ENCODE measurements at places on chromosomes 16 and 17.

DNA sequence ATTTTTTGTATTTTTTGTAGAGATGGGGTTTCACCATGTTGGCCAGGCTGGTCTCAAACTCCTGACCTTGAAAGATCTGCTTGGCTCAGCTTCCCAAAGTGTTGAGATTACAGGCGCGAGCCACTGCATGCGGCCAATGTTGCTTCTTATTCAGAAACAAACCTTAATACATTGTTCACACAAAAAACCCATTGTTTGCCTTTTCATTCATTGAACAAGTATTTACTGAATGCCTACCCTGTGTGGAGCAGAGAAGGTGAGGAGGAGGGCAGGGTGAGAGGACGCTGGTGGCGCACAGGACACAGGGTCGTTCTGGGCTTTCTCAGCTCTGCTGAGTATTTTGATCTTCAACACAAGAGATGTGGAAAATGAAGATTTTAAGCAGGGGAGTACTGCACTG, 8.0 kb upstream of the KRT23 start:
- DNase-seq: no peak

DNA sequence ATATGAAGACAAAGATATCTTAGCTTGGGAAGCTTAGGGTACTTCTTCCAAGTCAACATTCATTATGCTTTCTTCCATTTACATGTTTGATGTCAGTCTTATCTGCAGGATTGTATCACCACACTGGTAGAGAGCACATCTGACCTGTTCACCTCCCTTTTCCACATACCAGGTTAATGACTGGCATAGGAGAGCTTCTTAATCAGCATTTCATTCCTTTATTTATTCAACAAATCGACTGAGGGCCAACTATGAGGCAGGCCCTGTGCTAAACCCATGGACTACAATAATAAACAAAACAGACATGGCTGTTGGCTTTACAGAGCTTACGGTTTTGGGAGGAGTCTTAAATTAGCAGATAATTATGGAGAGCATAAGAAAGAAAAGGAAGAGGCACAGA, 378.1 kb upstream of the CDH11 start:
- no peak for DNase-seq

DNA sequence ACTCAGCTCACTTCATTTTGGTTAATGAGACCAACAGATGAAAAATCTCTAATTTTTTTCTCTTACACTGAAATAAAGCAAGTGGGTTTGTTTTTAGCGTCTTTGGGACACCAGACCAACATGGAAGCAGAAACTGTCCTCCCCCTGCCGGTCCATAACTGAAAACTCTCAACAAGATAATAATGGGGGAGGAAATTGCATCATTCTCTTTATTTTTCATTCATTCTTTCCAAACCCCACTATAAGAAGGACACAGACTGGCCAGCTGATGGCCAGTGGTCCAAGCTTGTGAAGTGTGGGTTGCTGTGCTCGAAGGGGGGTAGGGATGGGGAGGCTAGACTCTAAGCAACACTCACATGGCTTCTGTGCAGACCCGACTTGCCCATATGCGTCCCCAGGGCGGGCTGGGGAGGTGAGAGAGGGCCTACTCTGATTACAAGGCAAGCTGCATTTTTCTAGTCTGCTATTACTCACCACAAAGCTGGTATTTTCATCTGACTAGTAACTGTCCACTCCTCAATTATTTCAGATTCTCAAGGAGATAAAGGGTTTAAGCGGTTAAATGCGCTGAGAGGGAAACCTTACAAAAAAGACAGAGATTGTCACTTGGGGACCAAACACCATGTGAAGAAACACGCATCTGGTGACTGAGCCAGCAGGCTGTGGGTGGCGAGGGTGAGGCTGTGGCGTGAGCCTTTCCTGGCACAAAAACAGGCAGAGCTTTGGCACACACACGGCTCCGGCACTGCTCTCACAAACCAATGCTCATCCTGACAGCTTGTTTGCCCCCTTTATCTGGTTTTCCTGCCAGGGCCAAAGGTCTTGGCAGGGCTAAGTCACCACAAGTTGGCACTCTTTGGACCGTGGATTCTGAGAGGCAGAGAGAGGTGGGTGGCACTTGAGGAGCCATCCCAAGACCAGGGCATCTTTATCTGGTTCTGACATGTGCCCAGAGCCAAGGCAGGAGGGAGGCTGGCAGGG, 38.2 kb downstream of the MARF1 start:
- no peak for DNase-seq

DNA sequence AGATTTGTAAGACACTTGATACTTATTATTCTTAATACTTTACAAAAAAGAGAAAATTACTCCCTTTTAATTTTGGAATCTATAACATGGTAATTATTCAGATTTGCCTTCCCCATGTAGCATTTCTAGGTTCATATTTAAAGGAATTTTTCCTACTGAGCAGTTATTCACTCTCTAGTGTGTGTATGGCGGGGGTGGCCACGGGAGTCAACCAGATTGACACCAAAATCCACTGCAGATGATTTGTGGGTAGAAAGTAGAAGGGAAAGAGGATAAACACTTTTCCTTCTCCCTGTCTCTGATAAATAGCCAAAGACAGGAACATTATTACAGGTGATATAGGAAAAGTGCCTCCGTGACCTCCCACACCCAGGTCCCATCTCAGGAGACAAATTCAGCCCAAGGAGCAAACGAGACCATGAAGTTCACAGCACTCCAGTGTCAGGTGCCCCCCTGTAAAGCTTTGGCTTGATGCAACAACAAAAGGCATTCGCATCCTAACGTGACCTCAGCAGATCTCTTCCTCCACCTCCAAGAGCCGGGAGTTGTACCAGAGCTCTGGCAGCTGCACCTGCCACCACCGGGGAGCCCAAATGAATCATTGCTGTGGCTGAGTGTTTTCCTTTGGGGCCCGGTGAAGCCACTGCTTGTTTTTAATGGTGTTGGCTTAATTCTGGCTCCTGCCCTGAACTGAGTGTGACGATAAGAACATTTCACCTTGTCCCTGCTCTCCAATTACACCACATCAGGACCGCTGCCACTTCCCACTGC, 92.7 kb upstream of the NOL11 start:
- DNase-seq: no peak

- DNase-seq: no peak
Observed at GRCh38 chr16:48129926-48130325, 25.9 kb downstream of the ABCC12 start.

DNA sequence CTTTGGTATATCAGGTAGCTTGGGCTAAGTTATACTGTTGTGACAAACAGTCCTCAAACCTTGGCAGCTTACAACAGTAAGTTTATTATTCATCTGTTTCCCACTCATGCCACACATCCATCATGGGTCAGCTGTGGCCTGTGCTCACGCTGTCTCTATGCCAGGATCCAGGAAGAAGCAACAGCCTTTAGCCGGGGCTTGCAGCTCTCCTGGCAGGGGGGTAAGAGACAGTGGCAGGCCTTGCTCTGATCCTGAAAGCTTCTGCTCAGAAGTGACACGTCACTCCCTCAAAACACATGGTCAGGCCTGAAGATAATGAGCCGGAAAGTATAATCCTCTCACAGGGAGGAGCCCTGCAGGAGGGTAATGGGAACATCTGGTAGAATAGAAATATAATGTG, 377.6 kb downstream of the CPPED1 start:
- no peak for DNase-seq

GRCh38 chr17:20009052-20009301, 182 bp upstream of the SPECC1 start:
- no peak for DNase-seq

DNA sequence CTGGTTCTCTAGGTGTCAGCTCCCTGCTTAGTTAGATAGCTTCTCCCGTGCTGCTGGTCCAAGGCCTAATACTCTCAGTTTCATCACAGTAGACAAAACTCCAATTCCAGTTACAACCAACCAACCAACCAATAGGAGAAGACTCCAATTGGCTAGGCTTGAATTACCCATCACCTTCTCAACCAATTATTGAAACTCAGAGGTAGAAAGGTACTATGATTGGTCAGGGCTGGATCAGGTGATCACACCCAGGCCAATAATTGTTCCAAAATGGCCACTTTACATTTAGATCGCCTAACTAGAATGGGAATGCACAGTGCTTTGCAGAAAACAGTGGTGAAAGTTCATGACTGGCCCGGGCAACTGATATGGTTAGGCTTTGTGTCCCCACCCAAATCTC, 49.5 kb upstream of the CRHR1 start:
- DNase-seq: no peak

DNA sequence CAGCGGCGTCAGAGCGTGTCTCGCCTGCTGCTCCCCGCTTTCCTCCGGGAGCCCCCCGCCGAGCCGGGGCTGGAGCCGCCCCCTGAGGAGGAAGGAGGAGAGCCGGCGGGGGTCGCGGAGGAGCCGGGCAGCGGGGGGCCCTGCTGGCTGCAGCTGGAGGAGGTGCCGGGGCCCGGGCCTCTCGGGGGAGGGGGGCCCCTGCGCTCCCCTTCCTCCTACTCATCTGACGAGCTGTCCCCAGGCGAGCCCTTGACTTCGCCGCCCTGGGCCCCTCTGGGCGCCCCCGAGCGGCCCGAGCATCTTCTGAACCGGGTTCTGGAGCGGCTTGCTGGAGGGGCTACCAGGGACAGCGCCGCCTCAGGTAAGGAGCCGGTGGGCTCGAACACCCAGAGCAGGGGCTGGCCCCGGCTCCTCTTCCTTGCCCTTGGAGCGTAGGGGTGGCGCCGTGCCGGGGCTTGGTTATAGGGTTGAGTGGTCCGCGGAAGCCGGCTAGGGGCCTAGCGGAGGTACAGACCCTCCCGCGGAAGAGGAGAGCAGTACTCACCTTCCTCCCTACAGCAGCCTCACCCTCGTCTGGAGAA, 841 bp downstream of the RAPGEFL1 start:
- DNase-seq: no peak

DNA sequence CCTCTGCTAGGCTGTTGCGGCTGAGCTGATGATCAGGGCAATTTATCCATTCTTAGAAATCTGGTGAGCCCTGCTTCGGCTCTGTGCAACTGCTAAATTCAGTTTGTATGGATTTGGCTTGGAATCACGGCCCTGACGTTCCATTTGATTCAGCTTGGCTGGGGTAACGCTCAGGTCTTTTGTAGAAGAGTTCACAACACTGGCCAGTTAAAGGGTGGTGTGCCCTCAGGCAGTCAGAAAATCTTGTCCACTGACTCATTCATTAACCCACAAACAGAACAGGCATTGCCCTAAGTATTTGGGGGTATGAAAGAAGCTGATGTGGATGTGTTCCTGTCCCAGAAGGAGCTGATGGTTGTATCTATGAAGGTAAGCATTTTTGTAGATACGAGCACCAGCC, 53.9 kb downstream of the GNAO1 start:
- DNase-seq: no peak

DNA sequence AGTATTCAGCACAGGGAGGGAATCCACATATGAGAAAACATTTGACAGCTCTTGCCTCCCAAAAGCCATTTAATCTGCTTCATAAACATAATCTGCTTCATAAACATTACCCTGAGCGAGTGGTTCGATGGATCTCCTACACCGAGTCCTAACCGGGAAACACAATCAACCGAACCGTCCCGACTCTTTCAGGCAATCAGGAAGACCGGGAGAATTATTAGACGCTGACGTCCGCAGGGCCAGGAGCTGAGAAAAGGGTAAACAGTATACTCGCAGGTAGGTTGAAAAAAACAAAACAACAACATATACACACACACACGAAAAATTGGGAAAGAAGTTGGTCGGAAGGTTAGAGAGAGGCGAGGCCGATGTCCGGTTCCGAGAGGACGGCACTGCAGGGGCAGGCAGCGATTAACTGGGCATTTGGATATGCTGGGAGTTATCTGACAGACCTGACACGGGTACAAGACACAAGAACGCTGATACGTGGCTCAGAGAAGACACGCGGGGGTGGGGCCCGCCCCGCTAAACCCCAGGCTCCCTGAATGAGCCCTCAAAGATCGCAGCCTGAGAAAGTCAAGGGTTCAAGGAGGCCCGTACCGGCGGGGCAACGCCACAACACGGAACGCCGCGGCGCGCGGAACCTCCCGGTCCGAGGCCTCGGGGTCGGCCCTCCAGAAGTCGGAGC, 585 bp downstream of the AP1G1 start:
- DNase-seq: no peak

DNA sequence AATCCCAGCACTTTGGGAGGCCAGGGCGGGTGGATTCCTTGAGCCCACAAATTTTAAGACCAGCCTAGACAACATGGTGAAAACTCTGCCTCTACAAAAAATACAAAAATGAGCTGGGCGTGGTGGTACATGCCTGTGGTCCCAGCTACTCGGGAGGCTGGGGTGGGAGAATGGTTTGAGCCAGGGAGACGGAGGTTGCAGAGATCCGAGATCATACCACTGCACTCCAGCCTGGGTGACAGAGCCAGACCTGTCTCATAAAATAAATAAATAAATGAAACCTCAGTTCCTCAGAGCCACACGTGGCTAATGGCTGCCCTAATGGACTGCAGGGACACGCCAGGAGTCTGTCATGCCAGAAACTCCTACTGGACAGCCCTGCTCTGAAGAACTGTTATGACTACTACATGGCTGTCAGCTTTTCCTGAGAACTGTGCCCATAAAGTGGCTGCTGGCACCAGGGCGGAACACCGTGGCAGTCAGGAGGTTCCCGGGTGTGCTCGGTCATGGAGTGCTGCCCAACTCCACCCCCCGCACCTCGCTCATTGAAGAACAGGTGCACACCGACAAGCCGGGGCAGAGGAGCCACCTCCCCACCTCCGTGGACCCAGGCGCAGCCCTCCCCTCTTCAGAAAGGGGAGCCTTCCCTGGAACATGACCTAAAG, 4.3 kb downstream of the TMEM11 start:
- no peak for DNase-seq

DNA sequence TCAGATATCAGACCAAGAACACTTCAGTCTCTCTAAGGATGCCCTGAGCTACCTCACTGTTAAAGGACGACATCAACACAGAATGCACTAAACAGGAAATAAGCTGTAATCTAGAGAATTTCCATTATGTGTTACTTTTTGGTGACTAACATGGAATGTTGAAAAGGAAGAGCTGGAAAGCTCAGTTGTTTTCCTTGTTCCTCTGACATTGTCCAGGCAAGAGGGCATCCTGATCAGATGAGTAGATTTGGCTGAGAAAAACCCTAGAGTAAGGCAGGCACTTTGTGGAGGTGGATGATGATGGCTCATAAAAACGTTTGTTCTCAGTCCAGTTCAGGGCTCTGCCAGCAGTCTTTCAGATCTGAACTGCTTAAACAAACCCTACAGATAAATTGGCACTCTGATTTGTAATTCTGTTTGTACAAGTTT, 34.0 kb downstream of the DGKE start:
- no peak for DNase-seq

- peak; percentile 64 for DNase-seq
Observed at GRCh38 chr16:10918294-10919002, 23.8 kb downstream of the DEXI start.

DNA sequence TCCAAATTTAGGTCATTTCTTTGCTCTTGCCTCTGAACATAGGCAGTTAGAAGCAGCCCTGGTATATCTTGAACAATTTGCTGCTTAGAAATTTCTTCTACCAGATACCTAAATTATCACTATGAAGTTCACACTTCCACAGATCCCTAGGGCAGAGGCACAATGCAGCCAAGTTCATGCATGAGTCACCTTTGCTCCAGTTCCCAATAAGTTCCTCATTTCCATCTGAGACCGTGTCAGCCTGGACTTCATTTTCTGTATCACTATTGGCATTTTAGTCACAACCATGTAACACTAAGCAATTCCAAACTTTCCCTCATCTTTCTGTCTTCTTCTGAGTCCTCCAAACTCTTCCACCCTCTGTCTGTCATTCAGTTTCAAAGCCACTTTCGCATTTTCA, 45.0 kb downstream of the KCNJ16 start:
- no peak for DNase-seq

GRCh38 chr17:40111221-40112128, 10.3 kb upstream of the MSL1 start:
- DNase-seq: peak; percentile 77

Data from NCI-H1930 (cell line).